ENCODE measurements at places on chromosomes 1 and 21.

GRCh38 chr1:66371233-66372005, 162.5 kb upstream of the SGIP1 start:
- DNase-seq, result no peak

- DNase-seq, result no peak
Observed at GRCh38 chr1:208007319-208007937, 96.5 kb upstream of the CD34 start.

- no peak for DNase-seq
Observed at GRCh38 chr1:117661027-117661426, 55.2 kb downstream of the TENT5C start.

- DNase-seq, result no peak
Observed at GRCh38 chr1:236122176-236122575, 20.2 kb upstream of the GPR137B start.

GRCh38 chr1:172733815-172734214, 74.9 kb downstream of the FASLG start:
- DNase-seq, result no peak

- no peak for DNase-seq
Observed at GRCh38 chr1:2968471-2968881, 52.8 kb upstream of the ACTRT2 start.

DNA sequence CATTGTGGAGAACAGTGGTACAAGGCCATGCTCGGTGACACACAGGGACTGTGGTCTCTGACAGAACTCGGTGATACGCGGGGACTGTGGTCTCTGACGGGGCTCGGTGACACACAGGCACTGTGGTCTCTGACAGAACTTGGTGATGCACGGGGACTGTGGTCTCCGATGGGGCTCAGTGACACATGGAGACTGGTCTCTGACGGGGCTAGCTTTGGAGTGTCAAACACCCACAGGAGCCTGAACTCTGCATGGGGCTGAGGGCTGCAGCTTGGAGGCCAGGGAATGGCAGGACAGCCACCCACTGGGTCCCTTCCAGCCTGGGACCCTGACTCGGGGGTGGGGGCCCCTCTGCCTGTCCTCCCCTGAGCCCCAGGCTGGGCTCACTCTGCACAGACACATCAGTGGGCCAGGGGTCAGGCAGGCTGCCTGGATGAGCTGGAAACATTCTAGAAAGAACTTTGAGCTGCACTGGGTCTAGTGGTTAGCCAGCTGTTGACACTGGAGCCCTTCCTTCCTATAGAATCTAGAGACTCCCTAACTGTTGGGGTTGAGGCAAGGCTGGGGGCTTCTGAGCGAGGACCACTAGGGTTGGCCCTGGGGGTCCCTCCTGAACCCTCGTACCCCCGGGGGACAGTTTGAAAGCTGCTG, 49.8 kb downstream of the DISP3 start:
- DNase-seq, result no peak

DNA sequence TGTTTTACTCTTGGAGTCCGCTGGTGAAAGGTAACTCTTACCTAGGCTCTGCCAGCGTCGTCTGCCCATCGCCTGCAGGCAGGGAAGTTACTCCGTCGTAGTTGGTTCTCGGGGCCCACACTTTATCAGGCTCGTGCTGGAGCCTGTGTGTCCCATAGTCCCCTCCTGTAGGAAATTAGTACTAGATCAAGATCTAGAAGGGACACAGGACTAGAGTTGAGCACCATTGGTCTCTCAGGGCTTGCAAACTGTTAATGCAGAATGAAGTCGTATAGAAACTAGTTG, 940 bp downstream of the SRRM1 start:
- DNase-seq, result no peak

DNA sequence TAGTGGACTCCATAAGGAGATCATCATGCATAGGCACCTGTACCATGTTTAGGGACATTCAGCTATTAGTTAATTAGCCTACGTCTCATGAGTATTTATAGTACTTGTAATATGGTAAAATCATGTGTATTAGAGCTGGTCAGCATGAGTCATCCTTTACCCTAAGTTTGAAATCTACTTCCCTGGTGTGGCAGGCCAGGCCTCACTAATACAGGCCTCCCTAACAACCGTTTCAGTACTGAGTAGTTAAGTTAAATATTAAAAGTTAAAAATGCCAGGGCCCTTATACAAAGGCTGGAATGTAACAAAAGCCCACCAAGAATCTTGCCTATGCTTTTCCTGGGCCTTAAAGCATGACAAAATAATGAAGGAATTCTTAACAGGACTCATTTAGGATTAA, 356.3 kb upstream of the DPYD start:
- no peak for DNase-seq

DNA sequence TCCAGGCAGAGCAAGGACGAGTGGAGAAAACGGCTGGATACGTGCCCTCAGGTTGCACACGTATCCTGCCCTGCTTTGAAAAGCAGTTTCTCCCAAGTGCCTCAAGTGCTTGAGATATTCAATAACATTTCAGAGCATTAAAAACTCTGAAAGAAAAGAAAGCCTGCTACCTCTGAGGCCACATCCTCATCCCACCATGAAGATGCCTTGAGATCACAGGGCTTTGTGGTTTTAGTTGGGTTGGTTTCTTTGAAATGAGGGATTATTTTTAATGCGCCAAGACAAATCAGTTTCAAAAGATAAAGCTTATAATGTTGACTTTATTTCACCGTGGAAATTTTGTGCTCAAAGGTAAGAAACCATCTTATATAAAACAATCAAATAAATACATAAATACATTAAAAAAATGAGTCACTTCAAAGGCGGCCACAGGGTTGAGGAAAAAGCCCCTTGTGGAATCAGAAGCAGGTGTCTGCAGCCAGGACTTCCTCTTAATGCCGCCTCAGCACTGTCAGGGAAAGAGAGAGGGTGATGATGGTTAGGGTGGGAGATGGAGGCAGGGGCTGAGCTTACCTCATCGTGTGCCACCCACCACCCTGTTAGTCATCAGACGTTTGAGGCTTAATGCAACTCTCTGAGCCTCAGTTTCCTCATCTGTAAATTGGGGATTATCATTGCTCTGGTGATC, 1.4 kb downstream of the NPPB start:
- no peak for DNase-seq

GRCh38 chr1:91428182-91428798, 23.7 kb upstream of the HFM1 start:
- DNase-seq, result no peak

GRCh38 chr1:182235952-182236650, 155.5 kb downstream of the GLUL start:
- no peak for DNase-seq

GRCh38 chr1:115196296-115196695, 107.0 kb upstream of the TSPAN2 start:
- DNase-seq, result peak; percentile 6

DNA sequence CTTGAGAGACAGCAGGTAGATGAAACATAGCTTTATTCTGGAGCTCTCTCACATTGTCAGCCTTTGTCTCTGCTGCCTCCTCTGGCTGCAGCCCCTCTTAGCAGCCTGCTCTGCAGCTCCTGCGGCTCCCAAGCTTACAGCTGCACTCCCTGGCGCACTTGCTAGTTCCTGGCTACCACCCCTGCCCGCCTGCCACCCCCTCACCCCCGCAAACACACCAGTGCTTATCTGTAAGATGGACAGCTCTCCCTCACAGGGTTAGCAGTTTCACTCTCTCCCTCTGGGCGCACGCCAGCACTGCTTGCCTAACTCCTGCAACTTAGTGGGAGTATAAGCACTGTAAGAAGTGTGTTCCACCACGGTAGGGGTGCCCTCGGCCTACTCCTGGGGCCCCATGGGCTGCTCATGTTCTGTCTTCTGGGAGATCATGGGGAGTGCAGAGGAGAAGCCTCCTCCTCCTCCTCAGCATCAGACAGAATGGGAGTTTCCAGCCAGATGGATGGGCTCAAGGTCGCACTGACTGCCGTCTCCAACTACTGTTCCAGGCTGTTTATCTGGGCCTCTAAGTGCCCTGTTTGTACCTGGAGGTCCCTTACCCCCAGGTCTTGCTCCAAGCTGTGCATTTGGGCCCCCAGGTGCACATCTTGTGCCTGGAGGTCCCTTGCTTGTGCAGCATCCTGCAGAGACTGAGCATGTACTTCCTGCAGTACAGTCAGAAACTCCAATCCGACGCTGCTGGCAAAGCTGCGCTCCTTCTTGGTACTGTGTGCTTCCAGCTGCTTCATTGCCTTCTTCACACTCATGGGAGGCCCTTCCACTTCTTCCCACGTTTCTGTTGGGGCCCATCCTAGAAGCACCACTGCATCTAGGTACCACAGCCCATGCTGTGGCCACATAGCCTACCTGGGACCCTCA, 1388.1 kb downstream of the AMY1C start:
- DNase-seq, result no peak

DNA sequence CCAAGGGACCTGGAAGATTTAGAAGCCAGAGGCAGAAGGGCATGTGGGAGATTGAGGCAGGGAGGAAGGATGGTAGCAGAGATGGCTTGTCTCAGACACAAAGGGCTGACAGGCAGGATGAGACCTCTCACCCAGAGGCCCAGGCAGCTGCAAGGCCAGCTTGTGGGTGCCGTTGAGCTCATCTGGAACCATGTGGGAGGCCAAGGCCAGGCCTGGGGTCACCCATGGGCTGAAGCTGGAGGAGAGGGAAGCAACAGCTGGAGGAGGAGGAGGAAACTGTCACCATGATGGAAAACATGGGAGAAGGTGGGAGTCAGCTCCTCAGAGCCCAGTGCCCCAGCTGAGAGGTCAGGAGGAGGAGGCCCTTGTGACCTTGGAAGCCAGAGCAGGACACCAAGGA, 6.4 kb downstream of the CRABP2 start:
- DNase-seq, result no peak

DNA sequence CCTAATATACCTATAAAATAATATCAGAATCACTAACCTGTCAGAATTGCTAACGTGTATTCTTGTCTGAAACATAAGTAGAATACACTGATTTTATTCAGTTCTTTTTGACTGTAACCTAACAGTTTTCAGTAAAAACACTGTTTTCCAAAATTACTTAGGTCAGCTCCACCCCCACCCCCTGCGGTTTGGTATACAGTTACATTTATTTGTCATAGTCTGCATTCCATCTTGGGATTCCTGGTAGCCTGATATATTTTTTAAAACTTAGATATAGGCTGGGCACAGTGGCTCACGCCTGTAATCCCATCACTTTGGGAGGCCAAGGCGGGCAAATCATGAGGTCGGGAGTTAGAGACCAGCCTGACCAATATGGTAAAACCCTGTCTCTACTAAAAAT, 19.8 kb upstream of the ABCD3 start:
- no peak for DNase-seq

DNA sequence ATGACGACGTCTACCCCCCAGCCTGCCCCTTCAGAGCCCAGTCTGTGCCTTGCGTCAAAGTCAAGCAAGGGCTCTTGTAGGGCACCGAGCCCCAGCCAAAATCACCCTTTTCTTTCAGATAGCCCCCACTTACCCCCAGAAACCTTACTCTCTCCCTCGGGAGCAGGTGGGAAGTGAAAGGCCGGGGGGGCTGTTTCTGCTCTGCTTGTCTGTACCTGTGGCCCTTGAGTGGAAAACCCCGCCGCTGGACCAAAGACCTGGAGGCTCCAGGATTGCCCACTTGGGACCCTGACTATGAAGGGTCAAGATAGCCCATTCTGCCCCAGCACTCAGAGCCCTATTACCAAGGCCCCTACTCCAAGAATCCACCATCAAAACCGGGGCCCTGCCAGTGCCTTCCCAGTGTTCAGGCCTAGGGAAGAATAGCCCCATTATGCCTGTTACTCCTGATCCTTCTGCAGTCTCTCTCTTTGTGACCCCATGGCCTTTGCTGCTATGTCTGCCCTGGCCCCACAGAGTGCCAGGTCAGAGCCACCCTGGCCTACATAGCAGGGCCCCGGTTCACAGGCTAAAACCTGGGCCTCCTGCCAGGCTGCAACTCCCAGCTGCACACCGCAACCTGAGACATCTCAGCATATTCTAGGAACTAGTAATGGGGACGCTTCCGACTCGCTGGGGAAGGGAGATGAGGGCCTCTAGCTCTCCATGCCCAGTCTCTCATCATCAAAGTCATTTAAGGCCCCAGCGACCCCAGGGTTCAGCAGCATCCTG, 22.2 kb upstream of the HPDL start:
- no peak for DNase-seq

GRCh38 chr21:31253684-31254083, 90.4 kb downstream of the TIAM1 start:
- peak; percentile 64 for DNase-seq

GRCh38 chr1:3456449-3456963, 2.0 kb downstream of the ARHGEF16 start:
- no peak for DNase-seq

DNA sequence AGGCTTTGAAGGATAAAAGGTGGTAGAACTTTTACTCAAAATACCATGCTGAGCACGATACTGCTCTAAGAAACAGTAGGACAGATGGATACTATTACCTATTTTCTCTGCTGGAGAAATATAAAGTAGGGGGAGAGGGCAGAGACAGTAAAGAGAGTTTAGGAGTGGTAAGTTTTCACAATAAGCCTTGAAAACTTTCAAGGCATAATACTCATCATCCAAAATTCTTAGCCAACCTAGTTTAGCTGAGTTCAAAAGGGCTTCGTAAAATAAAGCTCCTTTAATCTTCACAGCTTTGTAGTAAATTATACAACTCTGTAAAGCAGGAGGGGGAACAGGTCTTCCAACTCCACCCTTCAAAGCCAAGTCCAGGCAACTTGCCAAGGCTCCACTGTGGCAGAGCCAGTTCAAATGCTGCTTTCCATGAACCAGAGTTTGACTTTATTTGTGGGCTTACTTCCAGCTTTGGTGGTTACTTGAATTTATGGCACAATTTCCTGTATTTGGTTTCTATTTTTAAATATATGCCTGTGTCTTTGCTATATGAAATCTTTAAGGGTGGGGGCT, 15.5 kb downstream of the TEX38 start:
- peak; percentile 56 for DNase-seq

DNA sequence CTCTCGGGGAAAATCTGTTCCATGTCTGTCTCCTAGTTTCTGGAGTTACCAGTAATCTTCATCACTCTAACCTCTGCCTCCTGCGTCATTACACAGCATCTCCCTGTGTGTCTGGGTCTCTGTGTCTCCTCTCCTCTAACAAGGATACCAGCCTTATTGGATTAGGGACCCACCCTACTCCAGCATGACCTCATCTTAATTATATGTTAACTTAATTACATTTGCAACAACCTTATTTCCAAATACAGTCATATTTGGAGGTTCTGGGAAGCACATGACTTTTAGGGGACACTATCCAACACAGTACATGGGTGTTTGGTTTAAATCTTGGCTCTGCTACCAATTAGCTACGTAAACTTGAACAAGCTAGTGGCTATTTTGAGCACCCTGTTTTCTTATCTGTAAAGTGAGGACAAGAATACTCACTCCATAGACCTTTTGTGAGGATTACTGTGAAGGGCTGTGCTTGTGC, 83.9 kb upstream of the SGIP1 start:
- no peak for DNase-seq
